ENCODE measurements at places on chromosomes 16 and 17.

DNA sequence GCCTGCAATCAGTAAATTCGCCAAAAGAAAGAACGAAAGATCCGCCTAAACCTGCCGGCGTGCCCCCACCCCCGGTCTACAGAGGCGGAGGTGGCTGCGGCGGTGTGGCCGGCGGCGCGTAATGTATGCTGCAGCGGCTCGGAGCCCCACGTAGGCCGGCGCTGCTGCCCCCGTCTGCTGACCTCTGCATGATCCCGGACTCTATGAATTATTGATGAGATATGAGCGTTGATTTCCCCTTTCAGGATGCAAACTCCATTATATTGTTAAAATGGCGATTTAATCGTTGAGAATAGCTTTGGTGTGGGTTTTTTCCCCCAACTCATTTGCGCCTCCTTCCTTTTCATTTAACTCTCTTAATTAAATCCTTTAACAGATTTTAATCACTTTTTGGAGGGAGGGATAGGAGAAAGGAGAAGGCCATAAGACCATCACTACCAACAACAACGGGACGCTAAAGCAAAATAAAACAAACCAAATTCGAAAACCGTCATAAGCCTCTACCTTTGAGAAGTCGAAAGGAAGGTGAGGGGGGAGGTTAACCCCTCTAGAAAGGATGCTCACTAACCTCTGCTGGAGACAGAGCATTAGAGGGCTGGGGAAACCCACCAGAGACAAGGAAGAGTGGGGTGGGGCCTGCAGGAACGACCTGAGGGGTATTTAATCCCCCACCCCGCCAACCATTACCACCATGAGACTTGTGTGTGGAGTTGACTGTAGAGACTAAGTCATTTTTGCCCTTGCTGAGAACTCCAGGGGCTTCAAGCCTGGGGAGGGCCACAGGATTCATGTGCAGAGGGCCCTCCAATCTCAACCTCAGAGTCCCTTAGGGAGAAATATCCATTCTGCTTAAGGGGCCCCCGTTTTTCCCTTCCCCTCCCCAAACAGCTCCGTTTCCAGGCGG lies 3.4 kb downstream of the HOXB3 start:
- peak; percentile 48 for DNase-seq

DNA sequence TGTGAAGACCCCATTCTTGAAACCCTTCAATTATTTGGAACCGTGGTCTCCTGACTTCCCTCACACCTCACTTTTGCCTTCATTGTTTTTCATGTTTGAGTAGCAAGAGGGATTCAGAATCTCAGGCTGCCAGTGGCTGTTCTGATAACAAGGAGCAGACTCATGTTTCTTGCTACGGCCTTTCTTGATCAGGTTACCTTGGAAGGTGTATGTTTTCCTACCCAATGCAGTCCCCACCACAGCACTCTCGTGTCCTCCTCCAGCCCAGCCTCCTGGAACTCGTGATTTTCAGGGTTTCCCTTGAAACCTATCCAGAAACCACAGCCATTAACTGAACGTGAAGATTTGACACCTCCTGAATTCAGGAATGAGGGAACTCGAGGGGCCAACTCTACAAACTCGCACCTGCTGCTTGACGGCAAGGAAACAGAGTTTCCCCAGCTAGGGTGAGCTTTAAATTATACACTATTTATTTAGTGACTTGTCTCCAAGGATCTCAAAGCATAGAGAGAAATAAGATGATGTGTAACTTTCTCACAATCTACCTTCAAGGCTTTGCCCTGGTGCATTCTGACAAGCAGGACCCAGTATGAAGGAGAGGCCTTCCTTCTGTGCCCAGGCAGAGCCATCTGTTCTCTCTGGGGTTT lies 1.6 kb downstream of the ZFHX3 start:
- DNase-seq, result no peak

GRCh38 chr16:85659805-85660511 lies 28.8 kb downstream of the GINS2 start:
- DNase-seq, result peak; percentile 76

GRCh38 chr17:6526362-6527152 lies 29.8 kb downstream of the PITPNM3 start:
- no peak for DNase-seq

GRCh38 chr17:79005063-79005861 lies 4.3 kb downstream of the CANT1 start:
- no peak for DNase-seq

- no peak for DNase-seq
Measured at GRCh38 chr16:47815655-47816054, 340.1 kb downstream of the ABCC12 start.

- DNase-seq, result peak; percentile 40
Measured at GRCh38 chr17:1590029-1590746, 27.6 kb upstream of the PITPNA start.

- no peak for DNase-seq
Measured at GRCh38 chr17:31369266-31369665, 22.2 kb upstream of the RAB11FIP4 start.

- DNase-seq, result no peak
Measured at GRCh38 chr17:80256034-80256350, 4.7 kb upstream of the RNF213 start.

GRCh38 chr17:41003926-41004325 lies 4.2 kb upstream of the KRTAP3-2 start:
- no peak for DNase-seq

- DNase-seq, result no peak
Measured at GRCh38 chr17:55117164-55117563, 147.6 kb upstream of the HLF start.
